ENCODE measurements at places on chromosomes 3 and 15.

DNA sequence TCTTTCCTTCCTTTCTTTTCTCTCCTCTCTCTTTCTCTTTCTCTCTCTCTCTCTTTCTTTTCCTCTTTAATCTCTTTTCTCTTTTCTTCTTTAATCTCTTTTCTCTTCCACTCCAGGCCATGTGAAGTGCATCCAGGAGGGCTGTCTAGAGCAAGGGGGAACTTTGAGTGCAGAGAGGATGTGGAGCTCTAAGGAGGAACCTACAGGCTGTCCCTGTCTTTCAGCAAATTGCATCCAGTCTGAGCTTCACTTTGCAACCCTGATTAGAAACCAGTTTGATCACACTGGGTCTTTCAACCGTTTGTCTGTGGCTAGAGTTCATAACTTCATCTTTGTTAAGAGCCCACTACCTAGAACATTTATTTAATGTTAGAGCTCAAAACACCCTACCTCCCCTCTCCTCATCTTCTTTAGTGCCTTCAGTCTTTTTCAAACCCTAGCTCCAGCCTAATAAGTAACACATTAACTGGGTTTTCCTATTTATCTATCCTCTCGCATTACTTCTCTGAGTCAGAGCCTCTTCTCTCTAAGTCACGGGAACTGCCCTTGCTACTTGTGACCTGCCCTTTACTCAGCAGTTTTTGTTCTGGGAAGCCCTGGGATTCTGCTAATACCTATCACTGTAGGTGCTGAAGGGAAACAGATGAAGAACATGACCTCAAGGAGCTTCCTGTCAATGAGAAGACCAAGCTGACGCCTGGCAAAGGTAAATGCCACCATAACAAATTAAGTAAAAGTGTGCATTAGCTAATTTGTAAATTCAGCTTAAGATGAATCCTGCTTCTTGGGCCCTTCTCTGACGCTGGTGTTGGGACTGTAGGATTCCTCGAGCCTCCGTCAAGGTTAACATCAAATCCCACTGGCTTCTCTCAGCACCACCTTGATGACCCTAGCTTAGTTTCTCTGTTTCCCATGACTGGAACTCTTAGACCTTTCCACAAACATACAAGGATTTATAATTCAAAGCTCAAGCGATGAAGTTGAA lies at the start of gene GCNT3:
TSS of gene GCNT3 (plus strand) at position 508 of the 985 bp plus-strand sequence. CDS start 6,456 bp downstream, outside the sequence.
- DNase-seq, result no peak

DNA sequence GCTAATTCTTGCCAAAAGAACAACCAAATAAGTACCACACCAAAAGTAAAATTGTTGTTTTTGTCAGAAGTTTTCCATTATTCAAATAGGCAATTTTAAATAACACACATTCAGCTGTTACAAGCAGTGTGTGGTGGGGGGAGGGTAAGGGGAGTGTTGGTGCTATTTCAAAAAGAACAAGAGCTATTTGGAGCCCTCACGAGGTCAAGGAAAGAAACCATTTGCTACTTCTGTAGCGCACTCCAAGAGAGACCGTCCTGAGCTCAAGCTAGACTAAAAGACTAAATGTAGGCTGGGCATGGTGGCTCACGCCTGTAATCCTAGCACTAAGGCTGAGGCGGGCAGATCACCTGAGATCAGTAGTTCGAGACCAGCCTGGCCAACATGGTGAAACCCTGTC lies 21.2 kb upstream of the IGF2BP2 start:
- no peak for DNase-seq

DNA sequence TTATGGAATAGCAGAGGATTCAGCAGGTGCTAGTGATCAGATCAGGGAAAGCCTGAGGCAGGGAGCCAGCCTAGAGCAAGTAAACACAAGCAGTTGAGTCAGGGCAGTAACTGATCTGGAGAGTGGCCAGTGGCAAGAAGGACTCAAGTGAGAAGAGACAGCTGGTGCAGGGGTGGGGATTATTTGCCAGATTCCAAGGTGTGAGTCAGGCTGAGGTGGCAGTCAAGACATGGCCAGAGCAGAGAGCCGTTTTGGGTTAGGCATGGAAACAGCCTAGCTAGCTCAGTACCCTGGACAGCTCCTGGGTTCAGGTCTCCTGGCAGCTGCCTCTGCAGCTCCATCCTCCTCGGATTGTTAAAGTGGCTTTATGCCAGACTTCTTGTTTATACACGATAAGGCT lies 281.9 kb upstream of the ONECUT1 start:
- DNase-seq, result no peak

DNA sequence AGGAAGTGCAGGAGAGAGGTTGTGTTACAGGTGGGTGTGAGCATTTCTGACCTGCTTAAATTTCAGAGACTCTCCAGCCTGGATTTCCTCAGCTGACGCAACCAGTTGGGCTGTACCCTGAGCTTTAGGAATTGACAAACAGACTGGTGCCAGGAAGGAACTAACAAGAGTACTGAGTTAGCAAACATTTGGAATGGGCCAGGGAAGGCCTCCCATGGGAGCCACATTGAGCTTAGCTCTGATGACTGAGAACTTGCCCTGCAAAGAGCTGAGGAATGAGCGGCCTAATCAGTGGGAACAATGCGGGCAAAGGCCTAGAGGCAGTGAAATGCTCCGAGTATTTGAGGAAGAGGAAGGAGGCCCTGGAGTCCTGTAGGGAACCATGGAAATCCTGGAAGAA lies 254.2 kb downstream of the FEZF2 start:
- DNase-seq, result no peak

- no peak for DNase-seq
Measured at GRCh38 chr3:117695321-117695720, 985.7 kb downstream of the TUSC7 start.

GRCh38 chr15:78320183-78320582 lies 20.0 kb upstream of the CRABP1 start:
- DNase-seq, result no peak

DNA sequence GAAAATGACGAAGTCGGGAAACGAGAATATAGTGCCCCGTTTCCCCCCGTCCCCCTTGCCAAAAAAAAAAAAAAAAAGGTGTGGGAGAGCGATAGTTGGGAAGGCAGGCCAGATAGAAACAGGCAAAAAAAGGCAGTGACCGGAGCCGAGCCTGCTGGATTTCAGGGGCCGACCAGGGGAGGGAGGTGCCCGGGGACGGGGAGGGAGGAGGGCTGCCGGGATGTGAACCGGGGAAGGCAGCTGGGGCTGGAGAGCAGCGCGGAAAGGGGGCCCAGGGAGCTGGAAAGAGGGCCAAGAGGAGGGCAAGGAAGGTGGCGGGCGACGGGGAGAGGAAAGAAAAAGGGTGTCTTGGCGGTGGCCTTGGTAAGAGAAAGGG lies 837 bp downstream of the LRRN1 start:
- no peak for DNase-seq

DNA sequence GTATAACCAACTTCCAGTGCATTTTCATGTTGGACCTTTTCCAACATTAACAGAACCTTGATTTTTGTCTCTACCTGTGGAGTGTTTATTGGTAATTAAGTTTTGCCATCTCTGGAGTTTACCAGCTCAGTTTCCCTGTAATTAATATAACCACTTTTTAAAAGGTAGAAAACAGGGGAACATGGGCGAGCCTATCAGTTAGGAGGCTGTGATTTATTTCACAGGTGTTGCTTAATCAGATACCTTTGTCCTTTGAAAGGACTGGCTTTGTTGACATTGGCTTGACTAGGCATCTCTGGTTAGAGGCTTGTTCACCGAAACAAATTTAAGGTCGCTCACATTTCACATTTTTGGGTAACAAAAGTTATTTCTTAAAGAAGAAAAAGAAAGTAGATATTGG lies 622 bp downstream of the NAALADL2 start:
- DNase-seq, result no peak

GRCh38 chr15:89666858-89667705 lies 11.8 kb upstream of the KIF7 start:
- no peak for DNase-seq

DNA sequence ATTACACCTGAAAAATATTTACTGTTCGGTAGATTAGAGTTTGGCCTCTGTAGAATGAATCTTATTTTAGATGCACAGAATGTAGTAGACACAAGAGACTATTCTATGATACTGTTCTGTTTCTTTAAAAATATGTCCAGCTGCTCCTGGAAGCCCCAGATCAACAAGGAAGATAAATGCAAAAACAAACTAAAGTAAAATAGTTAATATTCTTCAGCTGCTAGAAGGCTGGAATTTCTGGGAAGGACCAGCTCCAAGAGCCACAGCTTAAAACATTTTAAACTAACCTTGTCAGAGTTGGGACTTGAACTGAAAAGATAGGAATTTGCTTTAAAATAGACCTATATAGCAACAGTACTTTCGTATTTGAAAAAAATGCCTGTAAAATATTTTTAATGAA lies 277.9 kb downstream of the PTPRG start:
- DNase-seq, result no peak

GRCh38 chr3:82355228-82355627 lies 593.8 kb upstream of the GBE1 start:
- no peak for DNase-seq

- DNase-seq, result no peak
Measured at GRCh38 chr3:118863731-118864322, 170.8 kb downstream of the IGSF11 start.

GRCh38 chr15:81387621-81388435 lies 13.8 kb upstream of the TMC3 start:
- no peak for DNase-seq

- no peak for DNase-seq
Measured at GRCh38 chr15:32942401-32942841, 224.6 kb downstream of the GREM1 start.
